ENCODE measurements at places on chromosomes 1 and 21. TPM values are rescaled to one million over a fixed set of nuclear protein-coding genes. Genes with fewer than 3 reads are reported as not detected.

GRCh38 chr21:42609811-42610210 lies 43.6 kb upstream of the PDE9A start:
- no peak for DNase-seq

DNA sequence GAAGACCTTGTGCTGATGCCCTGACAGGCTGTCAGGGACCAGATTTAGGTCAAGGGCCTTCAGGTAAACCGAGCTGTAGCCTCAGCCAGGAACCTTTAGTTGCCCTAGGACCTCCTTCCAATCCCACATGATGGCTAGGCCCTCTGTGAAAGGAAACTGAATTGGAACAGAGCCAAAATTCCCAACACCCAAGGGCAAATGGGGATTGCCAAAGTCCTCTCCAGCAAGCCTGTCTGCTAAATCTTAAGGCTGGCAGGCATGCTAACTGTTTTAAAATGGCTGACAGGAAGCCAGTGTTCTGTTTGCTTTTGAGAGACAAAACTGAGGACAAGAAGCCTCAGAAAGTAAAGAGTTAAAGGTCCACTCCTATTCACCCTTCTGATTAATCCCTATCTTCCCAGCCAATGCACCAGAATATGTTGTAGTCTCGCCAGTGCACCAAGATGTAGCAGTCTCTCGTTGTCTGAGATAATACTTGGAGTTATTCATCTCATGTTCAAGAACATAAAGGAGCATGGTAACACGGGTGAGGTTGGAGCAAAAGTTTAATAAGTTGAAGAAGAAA lies 35.1 kb downstream of the MSTO1 start:
- DNase-seq: no peak

HSPB7 gene
- polyA plus RNA-seq: 6.0 TPM

- DNase-seq: no peak
These were observed 241.4 kb downstream of the HHIPL2 start for GRCh38 chr1:222306512-222306911.

LCE1B gene
- not detected for polyA plus RNA-seq

DNA sequence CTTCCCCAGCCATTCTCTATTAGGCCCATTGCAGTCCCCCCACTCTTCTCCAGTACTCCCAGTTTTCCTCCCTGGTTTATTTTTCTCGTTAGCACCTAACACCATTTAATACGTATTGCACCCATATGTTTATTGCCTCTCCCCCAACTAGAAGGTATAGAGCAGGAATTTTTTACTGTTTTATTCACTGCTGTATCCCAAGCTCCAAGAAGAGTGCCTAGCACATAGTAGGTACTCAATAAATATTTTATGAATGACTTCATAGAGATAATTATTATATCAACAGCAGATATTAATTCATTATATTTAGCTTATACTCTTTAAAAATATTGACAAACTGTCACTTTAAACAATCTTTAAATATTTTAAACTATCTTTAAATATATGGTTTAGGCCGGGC lies 5.7 kb upstream of the ACOT7 start:
- no peak for DNase-seq

FCRL6 gene
- 0.49 TPM for polyA plus RNA-seq

DNA sequence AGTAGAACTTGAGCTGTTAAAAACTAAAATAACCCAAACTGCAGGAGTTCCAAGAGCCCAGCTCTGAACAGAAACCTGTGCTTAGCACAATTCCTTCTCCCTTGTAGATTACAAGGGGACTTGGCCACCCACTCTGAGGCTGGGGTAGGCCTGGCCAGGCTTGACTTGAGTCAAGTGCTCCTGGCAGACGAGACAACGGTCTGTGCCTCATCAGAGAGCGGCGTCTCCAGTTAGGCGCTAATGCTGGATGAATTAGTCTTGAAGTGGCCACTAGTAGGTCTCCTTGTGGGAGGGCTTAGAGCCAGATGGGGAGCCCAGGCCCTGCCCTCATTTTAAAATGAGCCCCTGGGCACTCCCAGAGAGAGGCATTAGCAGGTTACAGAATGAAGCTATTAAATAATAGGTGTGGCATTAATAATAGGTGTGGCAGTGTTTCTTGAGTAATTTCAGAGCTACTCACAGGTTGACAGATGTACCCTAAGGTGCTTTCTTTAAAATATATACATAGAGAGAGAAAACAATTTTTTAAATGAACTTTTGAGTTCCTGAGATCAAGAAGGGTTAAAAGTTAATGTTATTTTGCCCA lies 1.1 kb downstream of the EEIG2 start:
- DNase-seq: no peak

GRCh38 chr1:55188909-55189308 lies 26.3 kb downstream of the USP24 start:
- no peak for DNase-seq

SYNC gene
- polyA plus RNA-seq: 1.3 TPM

GRCh38 chr1:53291574-53291973 lies 36.3 kb downstream of the LRP8 start:
- no peak for DNase-seq

CD34 gene
- polyA plus RNA-seq: 89.3 TPM

DNA sequence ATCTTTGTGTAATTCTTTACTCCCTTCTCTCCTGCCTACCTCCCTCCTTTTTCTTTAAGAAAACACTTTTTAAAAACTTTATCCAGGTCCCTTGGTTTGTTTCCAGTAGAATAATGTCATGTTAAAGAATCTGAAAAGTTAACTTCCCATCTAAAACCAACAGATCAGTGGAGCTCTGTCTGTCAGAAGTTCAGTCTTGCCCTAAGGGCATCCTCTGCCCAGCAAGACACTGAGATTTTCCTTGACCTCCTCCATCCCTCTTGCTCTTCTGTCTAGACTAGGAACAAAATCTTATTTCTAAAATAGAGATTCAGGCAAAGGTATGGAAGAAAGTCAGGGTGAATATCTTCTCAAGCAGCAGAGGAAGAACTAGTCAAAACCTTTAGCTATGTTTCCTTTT lies 5.7 kb upstream of the GNL2 start:
- no peak for DNase-seq

DNA sequence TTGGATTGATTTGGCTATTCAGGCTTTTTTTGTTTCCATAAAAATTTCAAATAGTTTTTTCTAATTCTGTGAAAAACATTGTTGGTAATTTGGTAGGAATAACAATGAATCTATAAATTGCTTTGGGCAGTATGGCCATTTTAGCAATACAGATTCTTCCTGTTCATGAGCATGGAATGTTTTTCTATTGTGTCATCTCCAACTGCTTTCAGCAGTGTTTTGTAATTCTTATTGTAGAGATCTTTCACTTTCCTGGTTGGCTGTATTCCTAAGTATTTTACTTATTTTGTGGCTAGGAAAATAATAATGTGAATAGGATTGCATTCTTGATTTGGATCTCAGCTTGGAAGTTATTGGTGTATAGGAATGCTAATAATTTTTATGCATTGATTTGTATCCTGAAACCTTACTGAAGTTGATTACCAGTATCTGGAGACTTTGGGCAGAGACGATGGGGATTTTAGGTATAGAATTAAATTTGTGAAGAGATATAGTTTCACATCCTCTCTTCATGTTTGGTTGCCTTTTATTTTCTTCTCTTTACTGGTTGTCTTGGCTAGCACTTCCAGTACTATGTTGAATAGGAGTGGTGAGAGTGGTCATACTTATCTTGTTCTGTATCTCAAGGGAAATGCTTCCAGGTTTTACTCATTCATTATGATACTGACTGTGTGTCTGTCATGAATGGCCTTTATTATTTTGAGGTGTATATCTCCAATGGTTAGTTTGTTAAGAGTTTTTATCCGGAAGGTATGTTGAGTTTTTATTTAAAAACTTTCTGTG lies 57.3 kb downstream of the DRAM2 start:
- no peak for DNase-seq
